ENCODE measurements at places on chromosomes 1 and 21.

DNA sequence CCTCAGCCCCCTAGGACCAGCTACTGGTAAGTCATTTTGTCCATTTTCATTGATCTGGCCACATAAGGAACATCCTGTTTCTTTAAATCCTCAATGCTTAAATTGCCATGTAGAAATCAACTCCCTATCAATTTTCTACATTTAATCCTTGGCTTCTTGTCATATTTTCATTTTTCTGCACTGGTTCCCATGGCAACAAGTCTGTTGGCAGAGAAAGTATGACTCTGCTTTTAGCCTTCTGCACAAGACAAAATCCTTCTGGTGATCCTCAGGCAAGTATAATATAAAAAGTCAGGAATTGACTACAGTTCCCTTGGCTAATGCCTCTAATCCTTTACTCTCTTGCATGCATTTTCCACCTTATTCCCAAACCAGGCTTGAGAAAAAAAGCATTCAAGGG is 65.0 kb downstream of the LRRC40 start:
- no peak overlapping the region for H3K27ac ChIP-seq
- no peak overlapping the region for H3K4me3 ChIP-seq
- no peak for DNase-seq
- no peaks in the 10 kb centered on the region for H3K4me1 ChIP-seq

- H3K27me3 ChIP-seq: no peaks in the 10 kb centered on the region
- no peak overlapping the region for H3K4me3 ChIP-seq
- H3K36me3 ChIP-seq: no peaks in the 10 kb centered on the region
- no peak overlapping the region for H3K27ac ChIP-seq
Observed at GRCh38 chr1:148160343-148161052, 8.4 kb upstream of the NBPF11 start.

DNA sequence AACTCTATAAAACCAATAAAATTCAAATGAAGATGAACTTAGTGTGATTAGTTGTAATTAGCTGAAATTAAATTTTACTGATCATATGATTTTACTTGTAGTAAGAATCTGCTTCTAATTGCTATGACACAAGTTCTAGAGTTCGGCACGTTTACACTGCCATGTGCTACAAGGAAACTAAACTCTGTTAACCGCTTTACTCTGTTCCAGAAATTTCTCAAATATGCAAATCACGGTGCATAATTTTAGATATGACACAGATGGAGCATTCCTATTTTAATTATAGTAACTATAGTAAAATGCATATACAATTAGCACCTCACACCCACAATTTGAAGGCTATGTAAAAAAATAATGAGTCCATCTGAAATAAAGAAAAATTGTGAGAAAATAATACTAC is 14.8 kb downstream of the HEATR1 start:
- DNase-seq: no peak
- H3K4me1 ChIP-seq: no peaks in the 10 kb centered on the region
- no peak overlapping the region for H3K27ac ChIP-seq
- peaks cover 9% of the 10 kb centered on the region for H3K36me3 ChIP-seq
- no peaks in the 10 kb centered on the region for H3K27me3 ChIP-seq

DNA sequence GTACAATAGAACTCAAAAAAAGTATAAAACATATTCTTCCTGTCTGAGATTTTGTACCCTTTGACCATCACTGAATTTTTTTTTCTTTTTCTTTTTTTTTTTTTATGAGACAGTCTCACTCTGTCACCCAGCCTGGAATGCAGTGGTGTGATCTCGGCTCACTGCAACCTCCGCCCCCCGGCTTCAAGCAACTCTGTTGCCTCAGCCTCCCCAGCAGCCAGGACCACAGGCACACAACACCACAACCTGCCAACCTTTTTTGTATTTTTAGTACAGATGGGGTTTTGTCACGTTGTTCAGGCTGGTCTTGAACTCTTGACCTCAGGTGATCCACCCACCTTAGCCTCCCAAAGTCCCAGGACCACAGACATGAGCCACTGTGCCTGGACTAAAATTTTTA is 10.4 kb downstream of the SDCCAG8 start:
- DNase-seq: no peak
- no peaks in the 10 kb centered on the region for H3K4me1 ChIP-seq
- no peak overlapping the region for H3K27ac ChIP-seq
- no peaks in the 10 kb centered on the region for H3K36me3 ChIP-seq

DNA sequence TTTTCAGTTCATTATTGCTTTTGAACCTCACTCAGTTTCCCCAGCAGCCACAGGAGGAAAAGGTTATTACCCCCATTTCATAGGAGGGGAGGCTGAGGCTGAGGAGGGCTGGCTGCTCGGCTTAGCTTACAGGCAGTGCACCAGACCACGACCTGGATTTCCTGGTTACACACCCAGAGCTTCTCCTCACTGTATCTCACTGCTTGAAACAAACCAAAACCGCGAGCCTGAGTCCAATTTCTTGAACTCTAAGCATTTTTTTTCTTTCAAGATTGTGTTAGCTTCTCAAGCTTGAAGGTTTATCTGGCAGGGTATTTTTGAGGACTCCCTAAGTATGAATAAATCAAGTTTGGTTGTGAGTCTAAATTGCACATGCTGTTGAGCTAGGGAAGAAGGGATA is 188.9 kb upstream of the EDN2 start:
- H3K4me3 ChIP-seq: no peak overlapping the region
- H3K27me3 ChIP-seq: no peaks in the 10 kb centered on the region
- no peak for DNase-seq
- H3K27ac ChIP-seq: no peak overlapping the region

GRCh38 chr1:14142397-14143100 is 442.6 kb downstream of the PRDM2 start:
- H3K36me3 ChIP-seq: no peaks in the 10 kb centered on the region
- H3K27me3 ChIP-seq: no peaks in the 10 kb centered on the region
- H3K4me1 ChIP-seq: no peaks in the 10 kb centered on the region
- no peak overlapping the region for H3K4me3 ChIP-seq

GRCh38 chr1:54565113-54565501 is 17.1 kb downstream of the ACOT11 start:
- no peak overlapping the region for H3K4me3 ChIP-seq
- no peaks in the 10 kb centered on the region for H3K27me3 ChIP-seq
- H3K36me3 ChIP-seq: no peaks in the 10 kb centered on the region

GRCh38 chr1:87154384-87154783 is 174.3 kb upstream of the LMO4 start:
- DNase-seq: no peak
- no peaks in the 10 kb centered on the region for H3K36me3 ChIP-seq
- no peaks in the 10 kb centered on the region for H3K27me3 ChIP-seq
- no peak overlapping the region for H3K27ac ChIP-seq
- H3K4me1 ChIP-seq: peaks cover 2% of the 10 kb centered on the region

- no peak overlapping the region for H3K27ac ChIP-seq
- no peak overlapping the region for H3K4me3 ChIP-seq
- H3K4me1 ChIP-seq: no peaks in the 10 kb centered on the region
Observed at GRCh38 chr1:59136541-59137275, 160.2 kb upstream of the FGGY start.

DNA sequence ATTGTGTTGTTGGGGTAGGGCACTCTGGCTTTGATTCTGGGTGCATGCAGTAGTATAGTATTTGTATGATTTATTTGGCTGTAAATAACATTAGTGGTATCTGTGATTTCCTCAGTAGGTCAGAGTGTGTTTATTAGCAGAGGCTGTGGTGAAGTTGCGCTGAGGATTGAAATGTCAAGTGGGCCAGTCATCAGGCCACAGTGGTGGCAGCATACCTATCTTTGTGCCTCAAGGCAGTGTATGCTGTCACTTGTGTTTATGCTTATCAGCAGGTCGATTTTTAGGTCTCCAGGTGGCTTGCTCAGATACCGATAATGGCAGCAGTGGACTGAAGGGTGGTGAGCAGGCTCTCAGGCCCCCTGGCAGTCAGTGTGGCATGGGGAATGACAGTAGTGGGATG is 11.3 kb downstream of the LY9 start:
- DNase-seq: no peak
- H3K27me3 ChIP-seq: no peaks in the 10 kb centered on the region
- H3K4me1 ChIP-seq: peaks cover 7% of the 10 kb centered on the region
- H3K4me3 ChIP-seq: no peak overlapping the region
- no peak overlapping the region for H3K27ac ChIP-seq
- no peaks in the 10 kb centered on the region for H3K36me3 ChIP-seq

DNA sequence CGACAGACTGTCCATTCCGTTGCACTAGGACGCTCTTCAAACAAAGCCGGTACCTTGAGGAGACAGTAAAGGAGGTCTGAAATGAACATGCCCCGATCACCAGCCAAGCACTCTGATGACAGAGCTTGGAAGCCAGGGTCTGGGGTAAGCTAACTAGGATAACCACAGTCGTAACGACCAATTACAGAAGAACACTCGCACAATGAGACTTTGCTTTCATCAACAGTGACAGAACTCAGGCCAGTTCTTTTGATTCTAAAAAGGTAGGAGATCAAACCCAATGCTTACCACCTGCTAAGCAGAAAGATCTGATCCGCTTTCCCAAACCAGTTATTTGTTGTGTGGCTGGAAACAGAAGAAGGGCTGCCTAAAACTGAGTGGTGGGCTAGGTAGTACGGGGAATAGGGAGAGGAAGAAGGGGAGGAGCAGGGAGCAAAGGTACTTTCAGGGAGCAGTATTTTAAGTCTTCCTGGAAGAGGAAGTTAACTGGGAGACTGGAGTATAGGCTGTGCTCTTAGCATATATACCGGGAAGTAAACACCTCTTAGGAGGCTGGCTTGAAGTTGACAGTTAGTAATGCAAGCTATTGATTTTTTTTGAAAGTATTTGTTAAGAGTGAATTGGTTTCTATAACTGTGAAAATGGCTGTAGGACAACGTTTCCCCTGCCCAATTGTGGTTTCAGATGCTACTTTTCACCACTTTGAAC is 38.4 kb downstream of the UCK2 start:
- no peak overlapping the region for H3K27ac ChIP-seq
- H3K27me3 ChIP-seq: no peaks in the 10 kb centered on the region
- no peaks in the 10 kb centered on the region for H3K36me3 ChIP-seq

DNA sequence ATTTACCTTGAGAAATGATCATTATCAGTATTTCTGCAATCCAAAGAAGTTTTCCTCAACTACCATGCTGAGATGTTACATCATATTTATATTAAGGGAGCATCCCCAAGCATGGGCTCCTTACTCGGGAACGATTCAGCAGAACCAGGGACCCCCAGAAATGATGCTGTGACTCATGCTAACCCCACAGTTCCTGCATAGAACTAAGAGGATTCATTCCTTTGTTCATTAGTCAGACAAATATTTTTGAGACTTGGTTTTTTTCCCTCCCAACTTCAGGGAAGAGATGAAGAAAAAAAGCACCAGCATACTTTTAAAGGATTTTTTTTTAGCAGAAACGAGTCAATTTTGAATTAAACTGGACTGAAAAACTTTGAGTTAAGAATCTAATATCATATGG is 49.2 kb upstream of the COL24A1 start:
- no peak overlapping the region for H3K27ac ChIP-seq
- H3K36me3 ChIP-seq: no peaks in the 10 kb centered on the region
- H3K27me3 ChIP-seq: no peaks in the 10 kb centered on the region
- no peaks in the 10 kb centered on the region for H3K4me1 ChIP-seq

- no peaks in the 10 kb centered on the region for H3K4me1 ChIP-seq
- no peak overlapping the region for H3K4me3 ChIP-seq
- H3K27me3 ChIP-seq: no peaks in the 10 kb centered on the region
- H3K27ac ChIP-seq: no peak overlapping the region
- DNase-seq: no peak
Observed at GRCh38 chr1:50774759-50775351, 185.2 kb downstream of the FAF1 start.

- no peaks in the 10 kb centered on the region for H3K36me3 ChIP-seq
- H3K27me3 ChIP-seq: peaks cover 18% of the 10 kb centered on the region
- peak; percentile 38 for DNase-seq
Observed at GRCh38 chr1:233904633-233905415, at the start of gene SLC35F3. Gene SLC35F3 (plus strand): TSS chr1:233904676.

DNA sequence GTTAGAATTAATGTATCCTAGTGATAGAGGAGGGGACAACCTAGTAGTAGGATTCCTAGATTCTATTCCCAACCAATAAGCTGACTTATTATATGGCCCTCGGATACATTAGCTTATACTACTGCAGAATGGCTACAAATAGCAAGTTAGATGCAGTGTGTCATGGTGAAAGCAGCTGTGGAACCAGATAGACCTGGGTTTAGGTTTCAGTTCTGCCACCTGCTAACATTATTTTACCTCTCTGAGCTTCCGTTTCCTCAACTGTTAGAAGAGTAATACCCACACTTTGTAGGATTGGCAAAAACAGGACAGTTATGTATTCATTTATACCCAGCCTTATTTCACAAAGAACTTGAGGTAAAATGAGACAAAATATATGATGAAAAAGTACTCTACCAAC is 21.6 kb upstream of the MAGOH start:
- no peak overlapping the region for H3K27ac ChIP-seq
- no peak for DNase-seq
- H3K4me3 ChIP-seq: no peak overlapping the region
- no peaks in the 10 kb centered on the region for H3K27me3 ChIP-seq
- H3K4me1 ChIP-seq: no peaks in the 10 kb centered on the region

GRCh38 chr1:15950763-15951295 is 25.1 kb downstream of the ZBTB17 start:
- H3K4me3 ChIP-seq: no peak overlapping the region
- no peaks in the 10 kb centered on the region for H3K36me3 ChIP-seq
- H3K27ac ChIP-seq: no peak overlapping the region
- no peaks in the 10 kb centered on the region for H3K27me3 ChIP-seq
- no peak for DNase-seq
- peaks cover 29% of the 10 kb centered on the region for H3K4me1 ChIP-seq

DNA sequence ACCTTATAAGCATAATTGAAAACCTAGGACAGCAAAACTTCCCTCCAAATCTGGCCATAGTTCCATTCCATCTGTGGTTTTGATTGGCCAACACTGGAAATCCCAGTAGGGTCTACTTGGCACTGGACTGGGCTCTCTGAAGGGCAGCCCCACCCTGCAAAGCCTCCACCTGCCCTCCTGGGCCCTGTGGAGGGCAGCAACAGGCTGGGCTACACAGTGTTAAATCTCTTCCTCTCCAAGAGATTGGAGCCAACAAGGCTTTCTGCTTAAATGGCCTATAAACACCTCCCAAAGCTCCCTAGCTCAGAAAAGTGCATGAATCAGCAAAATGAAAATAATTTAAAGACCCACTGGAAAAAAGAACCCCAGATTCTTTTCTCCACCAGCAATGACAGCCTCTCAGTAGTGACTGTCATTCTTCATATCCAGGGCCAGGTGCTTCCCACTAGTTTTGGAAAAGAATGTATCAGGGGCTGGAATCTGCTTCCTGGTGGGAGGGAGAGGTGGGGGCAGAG is 58.5 kb downstream of the BEND5 start:
- no peak for DNase-seq
- no peak overlapping the region for H3K27ac ChIP-seq

DNA sequence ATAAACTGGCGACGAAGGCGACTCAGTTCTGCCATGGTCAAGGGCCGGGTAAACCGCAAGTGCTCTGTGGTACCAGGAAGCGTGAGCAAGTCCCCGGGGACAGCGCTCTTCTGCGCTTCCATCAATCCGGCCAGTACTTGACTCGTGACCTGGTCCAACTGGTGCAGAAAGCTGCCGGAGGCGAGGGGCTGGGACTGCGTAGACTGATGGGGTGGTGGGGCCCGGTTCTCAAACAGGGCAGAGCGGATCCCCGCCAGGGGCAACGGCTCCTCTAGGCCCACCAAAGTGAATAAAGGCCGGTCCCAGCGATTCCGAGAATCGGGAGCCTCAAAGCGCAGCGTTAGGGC is 852 bp downstream of the KTI12 start:
- peaks cover 2% of the 10 kb centered on the region for H3K4me1 ChIP-seq
- H3K27ac ChIP-seq: no peak overlapping the region
- H3K4me3 ChIP-seq: peak overlapping the region; percentile 94
- H3K36me3 ChIP-seq: peaks cover 18% of the 10 kb centered on the region
- no peaks in the 10 kb centered on the region for H3K27me3 ChIP-seq
- DNase-seq: no peak
